ENCODE measurements at places on chromosomes 3 and 15.

DNA sequence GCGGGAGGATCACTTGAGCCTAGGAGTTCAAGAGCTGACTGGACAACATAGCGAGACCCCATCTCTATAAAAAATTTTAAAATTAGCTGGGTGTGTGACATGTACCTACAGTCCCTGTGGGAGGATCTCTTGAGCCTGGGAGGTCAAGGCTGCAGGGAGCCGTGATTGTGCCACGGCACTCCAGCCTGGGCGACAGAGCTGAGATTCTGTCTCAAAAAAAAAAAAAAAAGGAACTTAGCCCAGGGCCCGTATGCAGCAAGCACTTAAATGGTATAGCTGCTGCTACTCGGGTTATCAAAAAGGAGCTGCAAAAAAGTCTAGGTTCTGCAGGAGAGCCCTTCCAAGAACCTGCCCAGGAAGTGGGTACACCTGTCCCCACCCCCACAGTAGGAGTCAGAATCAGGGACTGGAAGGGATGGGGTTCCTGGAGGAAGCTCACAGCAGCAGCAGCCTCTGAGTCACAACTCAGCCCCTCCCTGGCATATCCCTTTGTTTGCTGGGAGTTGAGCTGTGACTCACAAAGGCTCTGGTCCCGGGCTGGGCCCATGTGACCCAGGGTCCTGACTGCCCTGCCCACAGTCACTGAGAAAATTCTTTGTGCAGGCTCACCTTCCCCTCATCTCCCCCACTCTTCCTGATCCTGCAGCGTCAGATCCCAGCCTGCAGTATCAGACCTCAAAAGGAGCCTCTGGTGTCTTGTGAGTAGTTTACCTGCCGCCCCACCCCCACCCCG lies at the start of gene SPATA12:
TSS of gene SPATA12 (plus strand) at position 576 of the 733 bp plus-strand sequence. CDS start 13,031 bp downstream, outside the sequence.
- no peak for DNase-seq

DNA sequence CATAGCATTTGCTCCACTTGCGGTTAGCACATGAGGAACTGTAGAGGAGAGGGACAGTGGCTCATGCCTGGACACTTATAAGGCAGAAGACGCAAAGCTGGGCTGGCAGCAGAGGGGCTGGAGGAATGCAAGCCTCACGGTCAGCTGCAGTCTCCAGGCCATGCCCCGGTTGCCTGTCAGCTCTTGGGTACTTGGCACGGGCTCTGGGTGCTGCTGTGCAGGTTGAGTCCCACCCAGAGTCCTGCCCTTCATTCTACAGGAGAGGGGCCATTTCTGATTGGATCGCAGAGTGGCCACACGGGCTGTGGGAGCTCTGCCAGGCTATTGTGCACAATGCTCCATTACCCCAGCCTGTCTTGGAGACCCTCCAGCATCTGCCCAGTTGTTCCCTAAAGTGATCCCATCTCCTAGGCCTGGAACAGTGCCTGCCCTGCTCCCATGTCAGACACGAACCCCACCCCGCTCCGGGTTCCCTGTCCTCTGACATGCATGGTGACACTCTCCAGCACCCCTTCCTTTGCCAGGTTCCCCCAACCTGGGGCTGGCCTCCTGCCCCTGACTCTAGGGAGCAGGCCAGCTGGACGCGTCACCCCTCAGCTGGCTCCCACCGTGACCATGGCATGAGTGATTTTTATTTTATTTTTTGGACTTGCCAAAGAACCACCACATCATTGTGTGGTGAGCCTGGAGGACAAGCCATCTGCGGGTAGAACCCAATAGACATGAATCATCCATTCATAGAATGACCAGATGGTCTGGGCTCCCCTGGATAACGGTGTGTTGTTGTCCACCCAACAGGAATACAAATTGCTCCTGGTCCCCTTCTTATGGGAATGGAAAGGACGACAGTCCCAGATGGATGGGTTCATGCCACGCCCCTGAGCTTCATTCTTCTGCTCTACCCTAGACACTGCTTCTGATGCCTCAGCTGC lies 51.0 kb upstream of the KLF13 start:
- DNase-seq: no peak

- DNase-seq: no peak
Measured at GRCh38 chr15:25783607-25784540, 79.3 kb downstream of the ATP10A start.

- DNase-seq: no peak
Measured at GRCh38 chr15:92848852-92849598, 51.1 kb upstream of the CHD2 start.

DNA sequence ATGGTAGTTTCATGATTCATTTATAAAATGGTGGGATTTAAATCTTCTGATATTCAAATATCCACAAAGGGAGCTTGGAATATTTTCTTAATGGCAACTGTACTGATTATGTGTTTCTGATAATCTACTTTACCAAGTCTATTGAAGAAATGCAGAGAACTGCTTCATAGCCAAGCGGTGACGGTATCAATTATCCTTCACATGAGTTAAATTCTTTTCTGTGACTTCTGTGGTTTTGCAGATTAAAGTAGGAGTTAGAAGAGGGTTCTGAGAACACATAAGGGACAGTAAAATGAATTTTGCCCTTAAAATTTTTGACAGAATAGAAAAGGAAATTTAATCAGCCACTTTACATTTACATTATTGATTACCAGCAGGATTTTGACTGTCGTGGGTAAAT lies 563.2 kb downstream of the GBE1 start:
- DNase-seq: no peak

- DNase-seq: no peak
Measured at GRCh38 chr3:5002174-5002870, 23.1 kb downstream of the BHLHE40 start.

GRCh38 chr3:18405141-18405540 lies 20.0 kb downstream of the SATB1 start:
- no peak for DNase-seq

DNA sequence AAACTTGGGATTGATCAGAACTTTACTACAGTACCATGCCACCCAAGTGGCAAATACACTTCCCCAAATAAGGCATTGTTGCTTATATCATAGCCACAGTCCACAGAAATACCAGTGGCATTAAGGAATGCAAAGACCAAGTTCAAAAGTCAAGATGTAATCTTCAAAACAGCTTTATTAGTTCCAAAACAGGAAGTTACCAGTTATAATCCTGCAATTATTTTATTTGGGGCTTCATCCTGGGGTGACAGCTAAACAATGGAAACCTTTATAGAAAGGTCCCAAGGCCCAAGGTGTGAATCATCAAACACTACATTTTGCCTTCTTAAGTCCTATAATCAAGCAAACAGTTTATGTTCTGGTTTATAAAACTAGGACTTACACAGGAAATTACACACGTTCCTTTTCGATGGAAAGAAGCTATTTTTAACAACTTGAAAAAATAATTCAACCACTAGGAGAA lies 30.3 kb upstream of the RNF7 start:
- no peak for DNase-seq
